ENCODE measurements at places on chromosomes 3 and 15.

GRCh38 chr15:96331945-96332636, 1.6 kb downstream of the NR2F2 start:
- no peak for DNase-seq

DNA sequence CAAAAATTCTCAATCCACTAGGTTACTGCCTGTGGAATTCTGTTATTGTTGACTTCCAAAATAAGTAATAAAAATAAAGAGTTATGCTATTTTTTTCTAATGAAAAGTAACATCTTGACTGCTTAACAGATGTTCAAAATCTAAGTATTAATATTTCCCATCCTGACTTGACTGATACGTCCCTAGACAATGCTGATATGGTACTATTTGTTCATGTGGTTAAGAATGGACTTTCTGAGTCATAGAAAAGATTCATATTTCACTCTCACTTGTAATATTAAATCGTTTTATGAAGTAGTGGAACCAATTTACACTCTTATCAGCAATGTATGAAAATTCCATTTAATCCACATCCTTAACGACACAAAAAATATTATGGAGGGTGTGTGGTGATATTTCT, 104.8 kb upstream of the PLSCR5 start:
- DNase-seq, result no peak

DNA sequence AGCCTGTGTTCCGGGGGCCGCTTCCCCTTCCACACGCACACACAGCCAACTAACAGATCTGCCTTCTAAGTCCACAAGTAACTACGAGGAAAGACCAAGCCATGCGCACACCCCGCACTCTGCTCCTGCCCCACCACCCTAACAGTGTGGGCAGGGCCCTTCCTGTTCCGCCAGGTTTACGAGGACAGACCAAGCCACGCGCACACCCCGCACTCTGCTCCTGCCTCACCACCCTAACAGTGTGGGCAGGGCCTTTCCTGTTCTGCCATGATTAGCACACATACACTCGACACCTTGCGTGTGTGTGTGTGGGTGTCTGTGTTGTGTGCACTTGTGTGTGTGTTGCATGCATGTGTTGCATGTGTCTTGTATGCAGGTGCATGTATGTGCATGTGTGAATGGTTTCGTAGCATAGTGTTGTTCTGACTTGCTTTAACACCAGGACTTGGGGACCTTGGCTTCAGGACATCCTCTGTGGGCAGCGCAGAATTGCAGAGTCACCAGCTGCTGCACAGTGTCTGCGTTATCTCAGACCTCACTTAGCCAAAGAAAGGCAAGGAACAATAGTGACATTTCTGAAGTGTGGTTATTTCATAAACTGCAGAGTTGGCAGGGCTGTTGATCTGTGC, 114.4 kb downstream of the CHSY1 start:
- DNase-seq, result no peak

GRCh38 chr3:133940536-133940935, 44.9 kb upstream of the RAB6B start:
- DNase-seq, result no peak

- DNase-seq, result no peak
Observed at GRCh38 chr3:73657186-73657585, 32.4 kb upstream of the PDZRN3 start.

DNA sequence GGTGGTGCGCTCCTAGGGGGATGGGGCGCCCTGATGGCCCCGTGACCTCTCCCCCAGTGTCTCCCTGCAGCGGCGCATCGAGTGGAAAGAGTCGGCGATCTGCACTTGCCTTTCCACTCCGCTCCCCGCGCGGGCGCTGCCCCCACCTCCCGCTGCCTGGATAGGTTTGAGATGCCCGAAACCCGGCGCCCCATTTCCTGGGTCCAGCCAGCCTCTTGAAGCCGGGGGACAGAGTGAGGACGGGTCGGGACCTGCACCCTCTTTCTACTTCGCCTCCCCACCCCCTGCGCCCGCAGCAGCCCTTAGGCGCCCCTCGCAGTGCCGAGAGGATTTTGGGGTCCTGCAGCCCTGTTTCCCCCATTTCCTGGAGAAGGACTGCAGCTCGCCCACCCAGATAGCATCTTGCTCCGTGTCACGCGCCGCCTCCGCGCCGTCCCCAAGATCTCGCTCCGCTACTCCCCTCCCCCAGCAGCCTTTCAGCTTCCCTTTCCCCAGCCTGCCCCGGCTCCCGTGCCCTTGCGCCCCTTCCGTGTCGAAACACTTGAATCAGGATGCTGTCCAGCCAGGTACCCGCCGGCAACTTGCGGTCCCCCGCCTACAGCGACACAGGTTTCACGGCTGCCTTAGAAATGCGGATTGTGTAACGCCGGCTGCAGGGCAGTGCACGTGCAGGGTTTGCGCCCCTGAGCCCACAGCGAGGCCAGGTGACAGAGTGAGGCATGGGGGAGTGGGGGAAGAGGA, 519 bp downstream of the ABHD6 start:
- DNase-seq, result peak; percentile 88

DNA sequence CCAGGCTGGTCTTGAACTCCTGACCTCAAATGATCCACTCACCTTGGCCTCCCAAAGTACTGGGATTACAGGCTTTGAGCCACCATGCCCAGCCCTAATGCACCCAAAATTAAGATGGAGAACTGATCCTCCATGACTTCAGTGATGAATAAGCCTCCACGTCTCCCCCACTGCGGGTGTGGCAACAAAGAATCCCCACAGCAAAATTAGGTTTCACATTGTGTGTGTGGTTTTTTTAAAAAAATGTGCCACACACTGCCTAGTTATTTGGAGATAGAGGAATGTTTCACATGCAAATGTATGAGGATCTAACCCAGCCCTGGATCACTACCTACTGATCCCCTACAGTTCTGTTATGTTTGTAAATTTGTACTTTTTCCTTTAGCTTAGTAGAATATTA, 17.3 kb downstream of the HDAC11 start:
- DNase-seq, result no peak
